ENCODE measurements at places on chromosomes 3 and 15.

DNA sequence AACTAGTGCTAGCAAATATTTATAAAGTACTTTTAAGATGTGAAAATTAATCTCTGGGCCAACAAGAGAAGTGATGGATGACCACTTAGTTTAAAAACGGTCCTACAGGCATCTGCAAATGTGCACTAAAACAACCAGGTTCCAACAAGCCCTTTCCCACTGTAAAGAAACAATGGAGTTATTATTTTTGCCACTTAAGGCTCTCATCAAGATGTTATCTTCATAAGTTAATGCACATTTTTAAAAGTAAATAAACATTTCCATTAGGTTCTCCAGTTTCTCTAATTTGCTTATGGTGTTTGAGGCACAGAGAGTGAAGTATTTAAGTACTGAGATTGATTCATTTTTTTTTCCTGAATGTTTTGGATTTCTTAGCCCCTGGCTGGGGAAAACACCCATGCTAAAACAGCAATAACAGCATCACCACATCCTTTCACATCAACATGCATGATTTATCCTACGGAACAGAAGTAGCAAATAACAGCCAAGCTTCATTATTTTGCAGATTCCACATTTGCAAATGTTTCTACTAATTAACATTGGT lies 20.8 kb downstream of the ABI3BP start:
- no peak for DNase-seq

- DNase-seq, result no peak
Measured at GRCh38 chr15:59366333-59367021, 6.2 kb downstream of the MYO1E start.

- DNase-seq, result peak; percentile 38
Measured at GRCh38 chr3:185677146-185677829, 91.2 kb downstream of the SENP2 start.

- DNase-seq, result no peak
Measured at GRCh38 chr3:66019896-66020295, 18.8 kb downstream of the MAGI1 start.

- DNase-seq, result no peak
Measured at GRCh38 chr3:59001675-59002074, 48.1 kb downstream of the CFAP20DC start.

- DNase-seq, result no peak
Measured at GRCh38 chr15:39165020-39165706, 415.7 kb upstream of the THBS1 start.

- no peak for DNase-seq
Measured at GRCh38 chr3:120909602-120909878, 1.5 kb downstream of the STXBP5L start.

- DNase-seq, result no peak
Measured at GRCh38 chr15:77034695-77035489, 36.0 kb downstream of the TSPAN3 start.

DNA sequence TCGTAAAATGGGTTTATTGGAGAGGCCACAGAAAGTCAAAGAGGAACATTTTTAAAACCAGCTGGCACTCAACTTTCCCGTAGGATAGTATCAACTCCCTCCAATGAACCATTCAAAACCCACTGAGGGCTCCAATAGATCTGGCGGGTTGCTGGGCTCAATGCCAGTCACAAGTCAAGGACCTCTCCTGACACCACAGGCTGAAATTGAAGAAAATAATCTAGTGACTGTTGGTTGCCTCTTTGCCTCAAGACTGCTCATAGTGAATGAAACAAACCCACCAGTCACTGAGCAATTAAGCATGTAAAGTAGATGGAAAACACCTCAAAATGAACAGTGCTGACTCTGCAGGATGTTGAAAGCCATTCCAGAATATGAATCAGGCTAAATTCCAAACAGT lies 500.6 kb upstream of the AGTR1 start:
- DNase-seq, result no peak

GRCh38 chr3:51642462-51642861 lies 28.6 kb upstream of the TEX264 start:
- DNase-seq, result no peak

DNA sequence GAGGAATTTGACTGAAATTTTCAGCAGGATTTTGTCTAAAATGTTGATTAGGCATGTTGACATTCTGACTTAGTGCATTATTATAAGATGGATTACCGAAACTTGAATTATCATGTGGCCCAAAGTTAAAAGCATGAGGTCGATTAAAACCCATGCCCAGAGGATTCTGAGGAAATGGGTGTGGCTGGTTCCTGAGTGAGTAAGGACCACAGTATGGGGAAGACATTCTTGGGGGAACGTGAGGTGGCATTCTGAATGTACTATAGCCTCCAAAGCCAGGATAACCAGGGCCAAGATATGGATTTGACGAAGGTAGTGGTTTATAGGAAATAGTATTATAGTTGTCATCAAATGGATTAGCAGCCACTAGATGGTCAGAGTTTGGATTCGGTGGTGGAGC lies 38.7 kb upstream of the DNAAF4 start:
- no peak for DNase-seq

DNA sequence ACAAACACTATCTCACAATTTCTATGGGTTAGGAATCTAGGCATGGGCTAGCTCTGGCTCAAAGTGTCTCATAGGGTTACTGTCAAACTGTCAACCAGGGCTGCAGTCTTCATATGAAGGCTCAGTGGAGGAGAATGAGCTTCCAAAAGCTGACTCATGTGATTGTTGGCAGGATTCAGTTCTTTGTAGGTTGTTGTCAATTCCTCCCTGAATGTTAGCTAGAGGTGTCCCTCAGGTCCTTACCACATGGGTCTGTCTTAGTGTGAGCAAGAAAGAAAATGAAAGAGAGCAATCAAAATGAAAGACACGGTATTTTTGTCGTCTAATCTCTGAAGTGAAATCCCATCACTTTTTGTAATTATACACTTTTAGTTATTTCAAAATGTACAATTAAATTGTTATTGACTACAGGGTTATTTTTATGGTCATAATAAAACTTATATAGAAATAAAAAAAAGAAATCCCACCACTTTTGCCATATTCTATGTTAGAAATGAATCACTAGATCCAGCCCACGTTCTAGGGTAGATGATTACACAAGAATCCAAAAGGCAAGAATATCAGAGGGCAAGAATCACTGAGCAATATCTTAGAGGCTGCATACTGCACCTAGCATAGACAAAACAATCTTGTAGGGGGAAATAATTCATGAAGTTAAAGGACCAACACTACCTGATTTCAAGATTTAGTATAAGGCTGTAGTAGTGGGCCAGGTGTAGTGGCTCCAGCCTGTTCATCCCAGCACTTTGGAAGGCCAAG lies 8.4 kb downstream of the ACSBG1 start:
- no peak for DNase-seq

DNA sequence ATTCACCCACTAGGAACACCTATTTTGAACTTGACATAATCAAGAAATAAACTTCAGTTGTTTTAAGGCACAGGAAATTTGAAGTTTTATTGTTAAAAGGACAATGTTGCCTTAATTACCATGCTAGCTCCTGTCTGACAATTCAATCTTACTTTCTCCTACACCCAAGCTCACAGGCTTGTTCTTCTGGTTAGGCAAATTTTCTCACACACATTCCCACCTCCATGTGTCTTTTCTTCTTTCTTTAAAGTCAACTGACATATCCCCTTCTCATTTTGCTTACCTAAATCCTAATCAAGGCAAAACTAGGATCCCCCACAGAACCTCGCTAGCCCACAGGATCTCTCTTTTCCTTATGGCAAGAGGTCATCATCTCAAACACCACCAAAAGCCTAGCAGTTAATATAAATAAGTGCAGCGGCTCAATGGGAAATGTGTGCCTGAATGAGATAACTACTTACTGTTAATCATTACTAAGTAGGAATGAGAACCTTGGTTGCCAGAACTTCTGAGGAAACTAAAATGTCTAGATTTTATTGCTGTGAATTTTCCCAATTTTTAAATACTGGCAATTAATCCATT lies 189.3 kb downstream of the PLCH1 start:
- no peak for DNase-seq

GRCh38 chr15:98785807-98786621 lies 137.7 kb downstream of the IGF1R start:
- DNase-seq, result no peak

- DNase-seq, result no peak
Measured at GRCh38 chr3:144821583-144821982, 850.0 kb downstream of the DIPK2A start.
